ENCODE measurements at places on chromosomes 3 and 15. TPM values are rescaled to one million over a fixed set of nuclear protein-coding genes. Genes with fewer than 3 reads are reported as not detected.

The SELENOT gene
- polyA plus RNA-seq, result 80.8 TPM

The MAP1A gene
- polyA plus RNA-seq, result 0.11 TPM

The ISLR gene
- 4.2 TPM for polyA plus RNA-seq

The CMSS1 gene
- 9.7 TPM for polyA plus RNA-seq

- no peak for DNase-seq
These were observed 42.4 kb downstream of the TIGIT start for GRCh38 chr3:114336122-114336697.

DNA sequence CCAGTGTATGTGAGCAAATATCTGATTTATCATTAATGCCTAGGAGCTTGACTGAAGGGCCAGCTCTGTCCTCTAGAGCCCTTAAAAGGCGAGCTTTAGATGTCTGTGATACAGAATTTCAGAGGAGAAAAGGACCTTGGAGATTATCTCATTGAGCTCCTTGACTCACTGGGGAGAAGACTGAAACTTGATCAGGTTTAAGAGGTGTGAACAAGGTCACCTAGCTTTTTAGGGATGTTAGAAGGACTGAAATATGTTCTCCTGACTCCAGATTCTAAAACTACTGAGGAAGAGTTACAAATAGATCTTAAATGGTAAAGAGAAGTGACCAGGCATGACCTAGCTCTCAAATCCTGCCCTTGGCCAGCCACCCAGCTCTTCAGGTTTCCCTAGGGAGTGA, 193.7 kb upstream of the BHLHE40 start:
- DNase-seq, result no peak

DNA sequence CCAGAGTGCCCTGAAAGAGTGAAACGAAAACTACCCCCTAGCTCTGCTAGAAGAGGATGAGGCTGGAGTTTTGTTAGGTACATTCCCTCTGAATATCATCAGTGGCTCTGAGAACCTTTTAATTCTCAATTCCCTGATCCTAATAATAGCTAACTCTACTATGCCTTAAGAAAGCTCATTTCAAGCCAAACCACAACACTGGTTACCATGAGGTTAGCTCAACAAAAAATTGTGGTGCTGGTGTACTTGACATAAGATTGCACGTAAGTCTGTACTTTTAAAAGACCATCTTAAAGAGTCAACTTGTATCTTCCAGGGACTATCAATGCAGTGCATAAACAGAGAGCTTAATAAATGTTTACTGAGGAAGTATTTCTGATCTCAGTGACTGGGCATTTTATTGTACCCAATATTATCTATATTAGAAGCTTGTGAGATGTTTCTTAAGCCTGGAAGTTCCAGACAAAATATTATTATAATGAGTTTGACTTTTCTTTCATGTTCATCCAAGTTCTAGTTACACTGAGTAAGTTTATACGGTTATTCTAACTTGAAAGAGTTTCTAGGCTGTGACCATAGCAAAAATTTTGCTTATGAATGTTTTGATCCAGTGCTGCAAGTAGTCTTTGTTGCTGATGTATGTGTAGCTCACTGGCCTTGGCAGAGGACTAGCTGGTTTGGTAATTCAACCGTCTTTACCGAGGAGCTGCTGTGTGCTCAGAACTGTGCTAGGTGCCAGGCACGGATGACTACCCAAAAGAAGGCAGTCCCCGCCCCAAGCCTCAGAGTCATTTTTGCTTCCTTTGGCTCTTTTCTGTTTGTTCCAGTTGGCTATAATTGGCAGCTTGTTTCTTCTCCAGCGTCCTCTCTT, 334.4 kb upstream of the TRIM42 start:
- DNase-seq, result no peak

DNA sequence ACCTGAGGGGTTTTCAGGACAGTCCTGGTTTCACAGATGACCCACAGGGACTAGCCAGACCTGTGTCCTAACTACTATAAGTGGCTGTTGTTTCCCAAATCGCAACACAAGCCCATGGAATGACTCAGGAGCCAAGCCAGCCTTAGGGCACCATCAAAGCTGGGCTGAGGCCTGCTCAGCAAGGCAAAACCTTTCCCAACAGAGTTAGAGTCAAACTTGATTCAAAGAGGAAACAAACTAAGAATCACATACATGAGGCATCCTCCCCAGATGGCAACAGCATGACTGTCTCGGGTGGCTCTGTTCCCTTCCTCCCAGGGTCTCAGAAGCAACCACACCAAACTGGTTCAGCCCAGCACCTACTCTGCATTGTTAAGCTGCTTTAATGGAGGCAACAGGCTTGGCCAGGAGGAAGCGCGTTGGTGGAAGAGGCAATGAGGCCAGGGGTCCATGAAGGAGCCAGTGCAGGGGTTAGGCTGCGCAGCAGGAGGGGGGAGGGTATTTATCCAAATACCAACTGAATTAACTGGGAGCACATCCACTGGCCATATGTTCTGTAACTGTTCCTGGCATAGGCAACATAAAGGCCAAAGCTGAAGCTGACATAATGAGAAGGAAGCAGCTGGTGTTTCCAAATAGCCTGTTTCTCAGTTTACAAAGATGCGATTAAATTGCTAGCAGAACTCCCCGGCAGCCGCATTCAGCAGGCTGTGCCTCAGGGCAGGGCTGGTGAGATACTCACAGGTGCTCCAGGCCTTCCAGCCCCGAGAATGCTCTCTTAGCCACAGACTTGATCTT, 102.4 kb downstream of the LRIG1 start:
- DNase-seq, result no peak

The NEO1 gene
- 5.9 TPM for polyA plus RNA-seq

The CPB1 gene
- 0.20 TPM for polyA plus RNA-seq

- DNase-seq, result no peak
These were observed 136.1 kb upstream of the RBMS3 start for GRCh38 chr3:29144807-29145206.

The ITIH1 gene
- 1,291 TPM for polyA plus RNA-seq

- DNase-seq, result no peak
These were observed 21.0 kb upstream of the SHISA5 start for GRCh38 chr3:48524970-48525369.

DNA sequence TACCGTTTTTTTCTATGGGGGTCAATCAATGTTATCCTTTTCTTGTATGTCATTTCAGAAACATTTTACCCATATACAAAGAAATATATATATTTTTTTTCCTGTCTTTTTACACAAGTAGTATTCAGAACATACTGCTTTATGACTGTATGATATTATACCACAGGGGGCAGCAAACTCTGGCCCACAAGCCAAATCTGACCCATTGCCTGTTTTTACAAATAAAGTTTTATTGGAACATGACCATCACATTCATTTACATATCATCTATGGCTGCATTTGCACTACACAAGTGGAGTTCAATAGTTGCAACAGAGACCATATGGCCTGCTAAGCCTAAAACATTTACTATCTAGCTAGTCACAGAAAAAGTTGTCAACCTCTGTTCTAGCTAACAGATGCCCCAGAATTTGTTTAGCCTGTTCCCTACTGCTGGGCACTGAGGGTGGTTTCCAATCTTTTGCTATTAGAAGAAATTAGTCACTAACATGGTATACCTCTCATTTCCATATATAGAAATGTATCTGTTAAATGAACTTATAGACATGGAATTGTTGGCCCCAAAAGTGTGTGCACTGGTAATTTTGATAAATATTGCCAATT, 57.7 kb downstream of the BFSP2 start:
- no peak for DNase-seq

DNA sequence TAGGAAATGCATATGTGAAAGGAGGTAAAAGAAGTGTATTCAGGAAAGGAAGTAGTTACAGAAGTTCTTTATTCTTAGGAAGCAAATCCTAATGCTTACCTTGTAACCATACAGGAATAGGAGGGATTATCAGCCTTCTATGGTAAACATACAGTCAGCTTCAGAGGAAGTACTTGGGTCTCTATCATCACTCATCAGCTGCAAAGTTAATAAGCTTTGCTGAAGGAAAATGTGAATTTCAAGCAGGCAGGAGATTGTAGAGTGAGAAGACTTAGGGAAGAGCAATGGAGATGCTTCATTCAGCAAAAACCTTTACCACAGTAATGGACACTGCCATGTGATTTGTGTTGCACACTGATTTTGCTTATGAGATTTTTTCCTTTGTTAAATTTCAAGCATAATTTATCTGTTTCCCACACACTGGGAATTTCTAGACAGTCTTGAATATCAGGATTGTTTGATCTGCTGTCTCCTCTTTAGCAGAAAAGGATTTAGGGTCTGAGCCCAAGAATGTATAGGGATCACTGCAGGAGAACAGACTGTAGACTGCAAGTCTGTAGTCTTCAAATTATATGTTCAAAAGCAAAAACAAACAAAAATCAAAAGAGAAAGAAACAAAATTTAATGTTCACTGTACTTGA, 150.8 kb downstream of the ZNF609 start:
- no peak for DNase-seq

DNA sequence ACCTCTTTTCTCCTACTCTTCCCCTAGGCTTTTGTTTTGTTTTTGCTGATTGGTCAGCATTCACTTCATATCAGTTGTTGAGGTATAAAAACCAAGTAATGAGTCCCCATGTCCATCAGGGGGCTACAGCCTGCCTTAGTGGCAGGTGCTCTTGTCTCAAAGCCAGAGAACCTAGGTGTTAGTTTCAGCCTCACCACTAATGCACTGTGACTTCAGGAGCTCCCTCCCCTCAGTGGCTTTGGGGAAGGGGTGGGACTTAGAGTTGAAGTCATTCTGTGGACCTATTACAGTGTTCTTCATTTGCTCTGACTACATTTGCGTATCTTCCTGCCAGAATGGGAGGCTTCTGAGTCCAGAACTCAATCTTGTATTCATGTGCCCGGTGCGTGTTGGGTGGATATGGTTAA, 41.6 kb downstream of the NR2C2 start:
- DNase-seq, result no peak

GRCh38 chr3:121894301-121894990, at the start of gene SLC15A2:
SLC15A2 (plus strand) TSS chr3:121894401; CDS start chr3:121894477, 76 bp downstream.
- DNase-seq, result no peak

- no peak for DNase-seq
These were observed 35.4 kb downstream of the CP start for GRCh38 chr3:149186219-149186618.

DNA sequence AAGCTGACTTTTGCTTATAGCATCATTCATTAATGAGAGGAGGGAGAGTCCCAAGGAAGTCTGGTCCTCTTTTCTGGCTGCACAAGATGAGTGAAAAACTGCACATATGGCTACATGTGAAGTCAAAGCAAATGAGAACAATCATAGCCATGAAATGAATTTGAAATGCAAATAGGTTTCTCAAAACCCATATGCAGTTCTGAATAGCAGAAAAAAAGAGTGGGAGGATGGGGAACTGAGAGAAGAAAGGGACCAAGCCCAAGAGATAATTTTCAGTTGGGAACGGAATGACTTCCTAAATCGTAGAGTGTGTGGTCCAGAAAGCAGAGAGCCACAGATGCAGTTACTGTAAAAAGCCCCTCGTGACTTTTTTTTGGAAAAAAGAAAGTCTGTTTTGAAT, 66.3 kb downstream of the GTPBP8 start:
- DNase-seq, result no peak

- no peak for DNase-seq
These were observed 43.2 kb upstream of the BOC start for GRCh38 chr3:113167825-113168801.

The DPH6 gene
- 3.4 TPM for polyA plus RNA-seq

DNA sequence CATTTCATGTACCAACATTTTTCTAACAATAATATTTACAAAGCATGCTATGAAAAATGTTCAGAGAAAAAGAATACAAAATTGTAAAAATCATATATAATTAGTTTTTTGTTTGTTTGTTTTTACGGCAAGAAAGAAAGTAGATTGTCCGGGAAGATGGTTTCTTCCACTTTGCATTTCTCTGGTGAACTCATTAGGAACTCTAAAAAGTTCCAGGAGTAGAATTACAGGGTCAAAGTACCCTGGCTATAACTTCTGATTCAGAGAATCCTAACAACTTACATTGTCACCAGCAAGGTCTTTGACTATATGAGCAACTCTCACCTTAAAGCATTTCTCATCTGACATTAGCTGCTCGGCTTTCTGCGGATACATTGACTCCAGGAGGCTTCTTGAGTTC, 196.7 kb downstream of the PDE8A start:
- no peak for DNase-seq

DNA sequence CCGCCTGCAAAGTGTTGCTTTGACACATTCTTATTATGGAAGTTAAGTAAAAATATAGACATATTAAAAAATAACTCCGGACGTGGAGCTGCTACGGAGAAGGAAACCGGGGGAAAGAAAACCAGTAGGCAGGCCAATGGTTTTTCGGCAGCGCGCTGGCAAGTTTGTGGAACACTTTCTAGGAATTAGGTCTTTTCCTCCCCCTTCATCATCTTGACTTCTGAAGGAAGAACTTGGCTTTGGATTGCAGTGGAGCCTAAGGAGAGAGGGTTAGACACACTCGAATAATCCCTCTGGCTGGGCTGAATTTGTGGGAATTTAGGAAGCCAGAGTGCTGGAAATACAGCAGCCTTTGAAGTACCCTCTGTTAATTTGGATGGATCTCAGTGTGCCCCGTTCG, 317 bp downstream of the ROBO2 start:
- DNase-seq, result no peak

DNA sequence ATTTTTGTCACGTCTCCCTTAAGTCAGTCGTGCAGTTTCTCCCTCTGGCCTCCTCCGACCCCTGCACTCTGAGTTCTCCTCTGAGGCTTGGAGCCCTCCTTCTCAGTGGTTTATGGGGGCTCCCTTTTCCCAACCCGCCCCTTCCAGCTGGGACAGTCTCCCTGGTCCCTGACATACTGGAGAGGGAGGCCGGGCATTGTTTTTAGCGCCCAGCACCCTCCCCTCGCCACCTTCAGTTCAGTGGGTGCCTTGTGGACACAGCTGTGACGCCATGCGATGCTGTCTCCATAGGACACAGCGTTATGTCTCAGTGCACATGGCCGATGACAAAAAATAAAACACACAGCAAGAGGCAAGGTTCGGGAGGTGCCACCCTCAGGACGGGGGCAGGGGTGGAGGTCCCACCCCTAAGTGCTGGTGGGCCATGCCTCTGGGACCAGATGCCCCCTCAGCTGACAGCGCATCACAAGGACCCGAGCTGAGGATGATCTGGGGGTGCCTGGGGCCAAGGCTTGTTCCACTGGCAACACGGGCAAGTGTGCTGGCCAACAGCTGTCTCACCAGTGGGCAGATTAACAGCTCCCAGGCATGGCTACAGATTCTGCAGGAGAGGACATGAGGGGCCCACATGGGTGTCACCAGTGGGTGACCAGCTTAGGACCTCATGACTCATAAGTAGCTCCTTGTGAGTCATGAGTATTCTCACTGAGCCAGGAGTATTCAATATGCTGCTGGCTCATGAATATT, 81.6 kb downstream of the PLXNA1 start:
- no peak for DNase-seq

- peak; percentile 14 for DNase-seq
These were observed 29.5 kb upstream of the ETV5 start for GRCh38 chr3:186138272-186138981.

The NRROS gene
- polyA plus RNA-seq, result 3.4 TPM

The C3orf80 gene
- polyA plus RNA-seq, result 0.46 TPM

Measured in liver (tissue), 10 donors.